ENCODE measurements at places on chromosomes 16 and 17.

- no peak for DNase-seq
Measured at GRCh38 chr16:28573738-28574718, 20.3 kb downstream of the SGF29 start.

- no peak for DNase-seq
Measured at GRCh38 chr16:77499373-77500285, 64.8 kb upstream of the ADAMTS18 start.

DNA sequence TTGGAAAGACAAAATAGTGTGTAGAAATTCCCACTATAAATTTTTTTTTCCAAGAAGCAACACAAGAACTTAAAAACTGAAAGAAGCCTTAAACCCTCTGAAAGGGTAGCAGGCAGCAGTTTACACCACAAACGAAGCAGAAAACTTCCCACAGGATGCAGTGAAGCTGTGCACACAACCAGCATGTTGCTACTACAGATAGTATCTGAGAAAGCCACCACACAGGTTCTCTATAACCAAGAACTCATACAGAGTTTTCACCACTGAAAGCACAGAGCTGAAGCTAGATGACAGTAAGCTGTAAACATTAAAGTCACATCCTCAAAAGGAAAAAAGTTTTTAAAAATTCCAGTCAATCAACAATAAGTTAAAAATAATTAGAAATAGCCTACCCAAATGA lies 333.6 kb upstream of the MON1B start:
- no peak for DNase-seq

DNA sequence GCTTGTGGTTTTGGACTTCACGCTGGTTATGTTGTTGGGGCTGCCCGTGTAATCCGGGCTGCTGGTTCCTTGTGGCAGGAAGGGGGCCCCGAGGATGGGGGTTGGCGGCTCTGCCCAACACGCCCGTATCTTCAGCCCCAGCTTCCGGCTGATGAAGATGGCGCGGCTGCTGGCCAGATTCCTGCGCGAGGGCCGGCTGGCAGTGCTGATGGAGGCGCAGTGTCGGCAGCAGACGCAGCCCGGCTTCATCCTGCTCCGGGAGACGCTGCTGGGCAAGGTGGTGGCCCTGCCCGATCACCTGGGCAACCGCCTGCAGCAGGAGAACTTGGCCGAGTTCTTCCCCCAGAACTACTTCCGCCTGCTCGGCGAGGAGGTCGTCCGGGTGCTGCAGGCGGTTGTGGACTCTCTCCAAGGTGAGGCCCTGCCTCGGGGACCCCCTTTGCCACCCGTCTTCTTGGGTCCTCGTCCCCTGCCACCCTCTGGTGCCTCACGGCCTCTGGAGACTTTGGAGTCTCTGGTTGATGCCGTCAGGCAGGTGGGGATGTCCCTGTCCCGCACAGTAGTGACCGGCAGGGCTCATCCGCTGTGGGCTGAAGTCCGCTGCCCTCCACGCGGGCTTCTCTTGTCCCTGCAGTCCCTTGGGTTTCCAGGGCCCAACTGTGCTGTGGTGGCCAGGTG lies 2.2 kb downstream of the TELO2 start:
- DNase-seq, result no peak

- DNase-seq, result no peak
Measured at GRCh38 chr17:72273289-72274056, 152.7 kb downstream of the SOX9 start.

DNA sequence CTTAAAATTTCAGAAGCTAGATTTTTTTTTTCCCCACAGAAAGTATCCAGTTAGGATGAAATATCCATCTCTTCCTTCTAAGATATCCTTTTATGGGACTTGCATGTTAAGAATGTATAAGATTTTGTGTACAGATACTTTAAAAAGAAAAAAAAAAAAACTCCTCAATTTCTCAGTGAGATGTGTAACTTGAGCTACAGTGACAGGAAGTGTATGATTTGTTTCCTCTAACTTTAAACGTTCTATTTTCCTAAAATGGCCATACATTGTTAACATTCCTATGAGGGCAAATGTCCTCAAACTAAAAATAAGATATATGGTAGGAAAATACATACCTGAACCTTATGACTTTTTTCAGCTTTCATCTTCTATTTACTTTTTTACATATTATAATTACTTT lies 8.9 kb downstream of the FBXO47 start:
- no peak for DNase-seq

GRCh38 chr16:51592001-51592501 lies 441.0 kb upstream of the SALL1 start:
- DNase-seq, result no peak

DNA sequence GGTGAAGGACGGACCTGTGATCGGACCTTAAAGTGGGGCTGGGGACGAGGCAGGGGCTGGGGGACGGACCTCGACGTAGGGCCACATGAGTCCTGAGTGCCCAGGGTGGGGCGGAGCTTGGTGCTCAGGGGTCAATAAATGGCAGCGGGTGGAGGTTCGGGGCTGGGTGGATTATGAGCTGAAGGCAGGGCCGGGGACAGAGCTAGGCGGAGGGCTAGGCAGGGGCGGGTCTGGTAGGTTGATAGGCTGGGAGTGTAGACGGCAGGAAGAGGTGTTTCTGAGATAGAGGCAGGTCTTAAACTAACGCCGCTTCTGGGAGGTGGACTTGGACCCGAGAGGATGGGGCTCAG lies 733 bp downstream of the CHRNB1 start:
- no peak for DNase-seq

DNA sequence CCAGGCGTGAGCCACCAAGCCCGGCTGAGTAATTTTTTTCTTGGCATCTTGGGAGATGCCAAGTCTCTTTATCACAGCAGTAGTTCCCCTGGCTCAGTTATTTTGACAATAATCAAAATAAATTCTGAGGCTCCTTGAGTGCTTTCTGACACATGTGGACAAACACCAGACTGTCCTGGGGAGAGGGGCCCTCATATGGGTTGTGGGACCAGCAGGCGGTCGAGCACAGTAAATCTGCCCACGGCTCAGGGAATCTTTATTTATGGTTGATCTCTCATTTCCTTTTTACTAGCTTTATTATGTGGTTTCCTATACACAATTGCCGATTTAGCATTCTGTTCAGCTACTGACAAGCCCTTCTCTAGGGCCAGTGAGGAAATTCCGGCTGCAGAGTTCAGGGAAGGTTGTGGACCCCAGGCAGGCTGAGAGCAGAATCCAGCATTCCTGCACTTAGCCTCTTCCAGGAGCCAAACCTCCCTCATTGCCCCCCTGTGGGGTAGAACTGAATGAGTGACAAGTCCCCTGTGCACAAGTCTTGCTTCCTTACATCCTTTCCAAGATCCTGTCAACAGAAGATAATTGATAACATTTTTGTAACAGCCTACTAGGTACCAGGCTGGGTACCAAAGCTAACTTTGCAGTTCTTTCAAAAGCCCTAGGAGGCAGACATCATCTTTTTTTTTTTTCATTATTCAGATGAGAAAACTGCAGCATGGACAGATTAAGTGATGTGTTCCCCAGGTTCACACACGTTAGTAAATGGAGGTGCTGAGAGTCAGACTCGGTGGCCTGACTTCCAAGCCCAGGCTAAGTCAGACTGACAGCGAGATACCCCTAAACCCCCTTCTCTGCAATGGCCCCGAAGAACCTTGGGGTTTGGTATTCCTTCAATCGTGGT lies 40.2 kb downstream of the HS3ST3B1 start:
- no peak for DNase-seq

GRCh38 chr17:62714016-62714777 lies 86.7 kb downstream of the MRC2 start:
- DNase-seq, result no peak

Measured in NCI-H1417 (cell line).